ENCODE measurements at places on chromosomes 2 and 18.

DNA sequence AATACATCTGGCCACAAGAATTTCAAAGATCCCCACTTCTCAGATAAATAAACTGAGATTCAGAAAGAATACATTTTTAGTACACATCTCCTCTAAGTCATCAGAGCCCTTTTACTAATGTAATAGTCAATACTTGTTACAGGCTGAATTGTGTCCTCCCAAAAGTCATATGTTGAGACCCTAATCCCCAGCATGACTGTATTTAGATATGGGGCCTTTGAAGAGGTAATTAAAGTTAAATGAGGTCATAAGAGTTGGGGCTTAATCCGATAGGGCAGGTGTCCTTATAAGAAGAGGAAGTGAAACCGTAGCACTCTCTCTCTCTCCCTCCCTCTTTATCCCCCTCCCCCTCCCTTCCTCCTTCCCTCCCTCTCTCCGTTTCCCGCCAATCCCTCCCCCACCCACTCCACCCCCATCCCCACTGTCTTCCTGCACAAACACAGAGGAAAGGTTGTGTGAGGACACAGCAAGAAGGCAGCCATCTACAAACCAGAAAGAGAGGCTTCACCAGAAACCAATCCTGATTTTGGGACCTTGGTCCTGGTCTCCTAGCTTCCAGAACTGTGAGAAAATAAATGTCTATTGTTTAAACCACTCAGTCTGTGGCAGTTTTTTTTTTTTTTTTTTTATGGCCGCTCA is 66.6 kb upstream of the ZNF397 start:
- no peak for DNase-seq

DNA sequence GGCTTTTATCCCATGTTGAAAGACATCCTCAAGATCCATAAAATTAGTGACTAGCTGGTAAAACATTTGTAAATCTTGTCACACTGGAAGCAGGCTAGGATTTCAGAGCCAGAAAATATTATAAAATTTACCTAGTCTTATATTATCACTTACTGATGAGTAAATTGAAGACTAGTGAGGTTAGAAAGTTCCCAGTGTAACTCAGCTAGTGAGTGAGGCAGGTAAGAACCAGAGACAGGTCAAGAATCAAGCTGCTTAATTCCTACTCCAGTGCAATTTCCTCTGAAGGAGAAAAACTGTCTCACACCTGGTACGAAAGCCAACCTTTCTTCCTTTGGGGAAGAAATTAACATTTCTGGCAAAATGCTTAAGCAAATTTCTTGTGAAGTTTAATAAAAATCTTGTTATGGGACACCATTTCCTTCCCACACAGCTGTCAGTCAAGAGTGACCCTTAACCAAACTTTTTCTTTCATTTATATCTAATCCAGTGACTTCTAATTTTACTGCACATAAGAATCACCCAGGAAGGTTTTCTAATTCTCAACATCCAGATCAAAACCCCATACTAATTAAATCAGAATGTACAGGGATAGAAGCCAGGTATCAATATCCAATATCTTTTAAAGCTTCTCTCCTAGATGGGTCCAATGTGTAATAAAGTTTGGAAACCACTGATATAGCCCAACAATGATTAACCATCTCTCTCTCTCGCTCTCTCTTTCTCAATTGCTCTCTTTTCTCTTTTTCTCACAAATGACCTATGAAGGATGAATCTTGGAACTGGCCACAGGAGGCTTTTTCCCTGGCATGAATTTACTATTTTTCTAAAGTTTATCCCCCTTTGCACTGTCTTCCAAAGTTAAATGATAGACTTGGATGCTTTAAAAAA is 264.3 kb upstream of the SLC39A10 start:
- no peak for DNase-seq

DNA sequence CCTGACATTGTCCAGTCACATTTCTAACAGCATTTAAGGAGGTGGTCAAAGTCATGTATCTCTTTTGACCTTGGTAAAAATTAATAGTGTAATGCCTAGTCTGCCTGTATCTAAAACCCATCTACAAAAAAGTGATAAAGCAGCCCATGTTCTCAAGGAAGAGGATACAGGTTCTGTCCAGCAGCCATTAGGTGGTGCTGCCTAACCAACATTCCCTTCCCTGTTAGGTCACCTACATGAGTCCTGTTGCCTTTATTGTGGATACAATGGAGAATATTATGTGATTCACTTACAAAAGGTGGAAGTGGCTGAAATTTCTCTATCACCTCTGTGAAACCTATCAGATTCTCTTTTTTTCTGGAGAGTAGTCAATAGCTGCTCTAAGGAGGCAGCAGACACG is 52.5 kb downstream of the AQP4 start:
- no peak for DNase-seq

DNA sequence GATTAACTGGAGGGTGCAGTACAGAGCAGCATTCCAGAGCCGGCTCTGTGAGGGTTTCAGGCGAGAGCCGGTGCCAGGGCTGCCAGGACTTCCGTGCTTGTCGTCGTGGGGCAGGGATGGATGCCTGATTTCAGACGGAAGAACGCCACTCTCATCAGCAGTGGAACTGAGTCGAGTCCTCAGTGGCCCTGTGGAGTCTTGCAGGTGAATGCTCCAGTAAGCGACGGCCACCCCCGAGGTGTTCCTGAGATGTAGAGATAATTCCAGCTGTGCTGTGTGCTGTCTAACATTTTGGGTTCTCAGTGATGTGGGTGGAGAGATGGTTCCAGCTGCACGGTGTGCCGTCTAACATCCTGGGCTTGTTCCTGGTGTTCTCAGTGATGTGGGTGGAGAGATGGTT is 103.1 kb upstream of the ALKAL2 start:
- DNase-seq = no peak

DNA sequence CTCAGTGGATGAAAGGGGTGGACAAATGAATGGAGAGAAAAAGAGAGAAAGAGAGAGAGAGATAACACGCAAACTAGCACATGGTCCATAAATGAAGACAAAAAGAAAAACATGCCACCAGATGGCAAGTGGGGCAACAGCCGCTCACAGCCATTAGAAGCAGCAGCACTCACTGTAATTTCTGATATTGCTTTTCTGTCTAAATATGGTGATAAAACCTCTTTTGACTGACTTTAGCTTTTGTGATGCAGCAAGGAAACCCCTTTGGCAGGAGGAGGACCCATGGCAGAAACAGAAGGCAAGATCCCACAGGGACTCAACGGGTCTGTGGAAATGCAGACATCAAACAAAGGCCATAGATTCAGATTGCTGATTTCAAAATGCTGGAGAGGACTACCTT is 88.0 kb upstream of the CDH20 start:
- no peak for DNase-seq

- DNase-seq = no peak
These were observed 31.2 kb upstream of the MAL start for GRCh38 chr2:94994063-94994913.

DNA sequence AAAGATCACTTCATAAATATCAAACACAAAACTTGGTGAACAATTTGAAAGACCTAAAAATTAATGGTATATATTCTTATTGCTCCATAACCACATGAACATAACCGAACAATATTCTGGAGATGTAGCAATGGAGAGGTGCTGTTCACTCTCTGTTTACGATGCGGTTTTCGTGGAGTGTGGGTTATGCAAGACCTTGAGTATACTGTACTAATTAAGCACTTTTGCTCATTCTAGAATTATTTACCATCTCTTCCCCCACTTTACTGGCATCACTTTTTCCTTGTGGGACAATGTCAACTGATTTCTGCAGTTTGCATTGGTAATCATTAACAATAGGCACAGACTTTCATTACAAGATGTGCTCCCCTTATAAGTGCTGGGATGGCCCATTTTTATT is 97.6 kb downstream of the RAPH1 start:
- no peak for DNase-seq

- DNase-seq = no peak
These were observed 125.9 kb downstream of the TMEM131 start for GRCh38 chr2:97869722-97870346.

DNA sequence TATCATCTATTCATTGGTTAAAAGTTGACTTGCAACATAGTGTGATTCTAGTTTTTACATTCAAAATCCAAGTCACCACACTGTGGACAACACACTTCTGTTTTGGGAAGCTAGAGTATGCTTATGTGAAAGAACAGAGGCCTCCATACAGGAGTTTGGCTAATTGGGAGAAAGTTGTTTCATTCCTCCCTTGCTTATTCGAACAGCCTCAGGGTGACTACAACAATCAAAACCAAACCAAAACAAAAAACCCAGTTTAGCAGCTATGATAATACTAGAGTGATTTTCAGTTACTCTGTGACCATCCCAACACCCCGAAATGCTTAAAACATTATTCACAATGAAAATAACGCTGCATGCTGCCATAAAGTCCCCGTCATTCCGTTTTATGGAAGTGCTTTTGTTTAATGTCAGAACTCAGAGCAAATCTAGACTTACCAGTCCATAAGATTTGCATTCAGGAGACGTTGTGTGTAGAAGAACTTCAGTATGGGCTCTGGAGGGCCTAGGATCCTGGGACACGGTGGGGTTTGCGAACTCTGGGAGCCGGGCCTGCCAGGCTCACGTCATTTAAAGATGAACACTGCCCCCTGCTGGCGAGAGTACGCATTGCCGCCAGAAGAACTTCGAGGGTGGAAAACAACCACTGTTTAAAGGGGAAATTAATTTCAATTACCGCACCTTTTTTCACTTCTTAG is 111.4 kb downstream of the FTCDNL1 start:
- peak; percentile 60 for DNase-seq

- DNase-seq = no peak
These were observed 30.6 kb downstream of the CYP26B1 start for GRCh38 chr2:72117029-72117428.

DNA sequence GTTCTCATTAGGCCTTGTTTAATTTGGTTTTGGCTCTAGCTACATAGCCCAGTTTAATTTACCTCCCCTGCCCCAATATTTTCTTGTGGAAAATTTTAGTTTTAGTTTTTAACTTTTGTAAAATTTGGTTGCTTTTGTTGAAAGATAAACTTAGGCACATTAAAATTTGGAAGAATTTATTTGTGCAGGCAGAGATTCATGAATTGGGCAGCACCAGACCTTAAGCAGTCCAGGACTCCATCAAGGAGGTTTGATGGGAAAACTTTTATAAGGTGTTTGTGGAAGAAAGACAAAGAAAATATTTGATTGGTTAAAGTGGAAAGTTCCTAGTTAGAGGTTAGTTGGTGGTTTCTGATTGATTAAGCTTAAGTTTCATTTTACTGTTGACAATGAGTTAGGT is 16.4 kb upstream of the PNPT1 start:
- no peak for DNase-seq

GRCh38 chr18:267688-268552 is at the start of gene THOC1:
Gene THOC1, minus strand, starts transcription at chr18:268047. Its CDS starts 28 bp downstream, at chr18:268019.
- DNase-seq = peak; percentile 97

DNA sequence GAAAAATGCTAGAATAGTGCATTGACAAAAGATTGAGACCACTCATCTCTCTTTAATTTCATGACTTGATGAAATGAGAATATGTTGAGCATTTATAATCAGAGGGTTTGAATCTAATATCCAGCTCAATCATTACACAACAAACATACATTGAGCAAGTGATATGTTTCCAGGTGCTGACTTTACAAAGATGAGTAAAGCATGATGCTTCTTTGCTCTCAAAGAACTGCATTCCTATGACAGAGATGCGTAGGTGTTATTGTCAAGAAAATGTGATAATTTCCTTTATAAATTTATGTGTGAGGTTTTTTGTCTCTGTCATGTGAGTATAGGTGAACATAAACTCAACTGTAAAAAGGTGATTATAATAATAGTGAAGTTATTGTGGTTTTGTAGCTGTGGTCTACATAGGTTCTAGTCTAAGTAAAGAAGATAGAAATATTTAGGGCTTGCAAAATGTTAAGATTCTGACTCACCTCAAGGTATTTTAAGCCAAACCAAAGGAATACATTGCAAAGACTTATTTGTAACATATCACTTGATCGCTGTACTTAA is 389.8 kb downstream of the GALNT13 start:
- no peak for DNase-seq

DNA sequence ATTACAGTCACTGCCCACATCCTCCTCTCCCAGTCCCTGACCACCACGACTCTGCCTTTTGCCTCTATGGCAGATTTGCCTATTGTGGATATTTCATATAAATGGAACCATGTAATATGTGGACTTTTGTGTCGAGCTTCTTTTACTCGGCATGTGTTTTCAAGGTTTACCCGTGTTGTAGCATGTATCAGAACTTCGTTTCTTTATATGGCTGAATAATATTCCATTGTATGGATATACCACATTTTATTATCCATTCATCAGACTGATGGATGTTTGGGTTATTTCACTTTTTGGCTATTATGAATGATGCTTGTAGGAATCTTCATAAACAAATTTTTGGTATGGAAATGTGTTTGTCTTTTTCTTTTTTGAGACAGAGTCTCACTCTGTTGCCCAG is 24.2 kb upstream of the E2F6 start:
- DNase-seq = no peak

GRCh38 chr18:8857806-8858205 is 152.4 kb downstream of the MTCL1 start:
- no peak for DNase-seq

DNA sequence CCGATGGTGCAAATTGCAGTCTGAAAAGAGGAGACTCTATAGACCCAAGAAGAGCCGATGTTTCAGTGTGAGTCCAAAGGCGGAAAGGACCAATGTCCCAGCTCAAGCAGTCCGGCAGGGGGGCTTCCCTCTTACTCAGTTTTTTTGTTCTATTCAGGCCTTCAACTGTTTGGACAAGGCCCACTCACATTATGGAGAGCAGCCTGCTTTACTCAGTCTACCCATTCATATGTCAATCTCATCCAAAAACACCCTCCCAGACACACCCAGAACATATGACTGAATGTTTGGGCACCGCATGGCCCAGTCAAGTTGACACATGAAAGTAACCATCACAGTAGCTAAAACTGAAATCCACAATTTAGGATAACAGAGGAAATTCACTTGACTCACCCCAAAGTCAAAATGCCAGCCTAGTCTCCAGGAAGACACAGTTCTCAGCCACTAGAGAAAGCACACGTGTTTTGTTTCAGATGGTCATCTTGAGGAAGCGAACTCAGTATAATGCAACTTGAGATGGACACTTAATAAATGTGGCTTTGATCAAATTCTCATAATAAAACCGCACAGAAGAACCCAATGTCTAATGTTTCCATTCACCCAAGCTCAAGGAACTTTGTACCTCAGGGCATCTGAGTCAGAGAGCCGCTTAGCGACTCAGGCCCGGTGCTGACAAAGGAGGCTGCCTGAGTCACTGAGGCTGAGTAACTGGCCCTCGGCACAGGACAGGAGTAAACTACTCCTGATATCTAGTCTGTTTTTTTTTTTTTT is 2.4 kb downstream of the FHL2 start:
- DNase-seq = peak; percentile 81

DNA sequence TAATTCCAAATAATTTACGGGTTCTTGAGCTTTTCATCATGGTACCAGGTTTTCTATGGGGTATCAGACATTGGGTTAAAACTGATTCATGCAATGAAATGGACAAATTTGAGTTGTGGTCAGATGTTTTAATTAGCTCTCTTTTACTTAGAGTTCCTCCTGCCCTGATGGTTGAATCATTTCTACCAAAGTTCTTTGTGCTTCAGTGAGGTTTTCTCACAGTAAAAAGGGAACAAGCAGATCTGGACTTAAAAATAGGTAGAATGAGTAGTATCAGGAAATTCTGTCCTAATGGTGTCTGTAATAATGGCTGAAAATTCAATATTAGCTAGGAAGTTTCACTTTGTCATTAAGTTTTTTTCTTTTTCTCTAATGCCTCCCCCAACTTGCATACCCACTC is 159.7 kb upstream of the LRRTM1 start:
- no peak for DNase-seq

GRCh38 chr2:237156031-237156856 is 70.6 kb downstream of the COPS8 start:
- DNase-seq = peak; percentile 73

- no peak for DNase-seq
These were observed 54.5 kb downstream of the RASGRP3 start for GRCh38 chr2:33530690-33531548.

GRCh38 chr2:138423745-138424144 is 77.8 kb upstream of the SPOPL start:
- no peak for DNase-seq
